AG04449 (cell line): ENCODE measurements at places on chromosomes 7 and 10.

- DNase-seq: no peak
Measured at GRCh38 chr7:26630361-26630760, 234.0 kb downstream of the SKAP2 start.

DNA sequence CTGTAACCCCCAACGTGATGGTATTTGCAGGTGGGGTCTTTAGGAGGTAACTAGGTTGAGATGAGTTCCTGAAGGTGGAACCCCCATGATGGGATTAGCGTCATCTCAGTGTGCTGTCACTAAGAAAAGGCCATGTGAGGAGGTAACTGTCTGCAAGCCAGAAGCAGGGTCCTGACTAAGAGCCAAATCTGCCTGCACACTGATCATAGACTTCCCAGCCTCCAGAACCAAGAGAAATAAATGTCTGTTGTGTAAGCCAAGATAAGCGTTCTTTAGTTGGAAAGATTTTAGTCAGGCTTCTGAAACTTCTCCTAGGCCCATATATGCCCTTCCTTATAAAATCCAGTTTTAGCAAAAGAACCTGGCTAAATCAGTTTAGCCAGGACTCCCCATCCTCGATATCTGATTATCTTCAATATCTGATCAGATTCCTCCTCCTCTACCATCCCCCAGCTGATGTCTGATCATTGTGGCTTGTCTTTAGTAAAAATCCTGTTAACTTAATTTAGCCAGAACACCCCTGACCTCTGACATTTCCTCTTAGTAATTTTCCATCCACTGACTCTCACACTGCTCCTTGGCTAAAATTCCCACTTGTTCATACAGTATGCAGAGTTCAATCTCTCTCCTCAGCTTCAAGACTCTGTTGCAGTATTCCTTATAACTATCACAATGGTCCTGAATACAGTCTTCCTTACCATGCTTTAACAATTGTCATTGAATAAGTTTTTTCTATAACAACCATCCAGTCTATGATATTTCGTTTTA is 835.4 kb upstream of the PHF14 start:
- DNase-seq: no peak

GRCh38 chr7:81491573-81491972 is 278.3 kb downstream of the HGF start:
- DNase-seq: no peak

GRCh38 chr7:103541026-103541425 is 95.0 kb upstream of the SLC26A5 start:
- no peak for DNase-seq

DNA sequence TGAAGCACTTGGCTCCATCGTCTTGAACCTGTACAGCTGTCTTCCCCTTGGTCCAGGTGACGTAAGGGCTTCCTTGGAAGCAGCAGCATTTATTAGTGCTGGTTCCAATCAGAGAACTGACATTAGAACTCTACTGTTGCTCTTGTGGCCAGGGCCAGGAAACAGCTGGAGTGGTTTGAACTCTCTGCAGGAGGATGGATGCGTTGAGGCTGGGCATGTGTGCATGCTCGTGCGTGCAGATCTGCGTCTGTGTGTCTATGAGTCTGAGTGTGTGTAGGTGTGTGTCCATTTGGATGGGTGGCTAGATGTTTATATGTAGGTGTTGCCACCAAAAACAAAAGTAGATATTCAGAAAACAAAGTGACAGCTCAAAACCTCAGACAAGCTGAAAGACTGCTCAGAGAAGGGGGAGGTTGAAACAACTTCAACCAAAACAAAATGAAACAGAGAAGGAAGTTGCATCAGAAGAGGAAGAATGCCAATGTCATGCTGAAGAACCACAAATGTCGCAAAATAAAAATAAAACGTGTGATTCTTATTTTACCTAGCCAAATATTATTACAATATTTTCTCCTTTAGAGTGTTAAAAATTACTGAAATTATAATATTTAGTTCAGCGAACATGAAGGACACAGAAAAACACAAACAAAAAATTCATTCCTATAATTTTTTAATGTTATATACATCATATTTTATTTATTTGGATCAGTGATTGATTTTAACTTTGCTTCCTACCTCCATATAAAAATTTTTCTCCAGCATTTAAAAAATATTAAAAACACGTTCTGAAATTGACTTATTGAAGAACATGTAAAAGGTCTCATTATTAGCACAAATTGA is 96.1 kb upstream of the MKLN1 start:
- no peak for DNase-seq

DNA sequence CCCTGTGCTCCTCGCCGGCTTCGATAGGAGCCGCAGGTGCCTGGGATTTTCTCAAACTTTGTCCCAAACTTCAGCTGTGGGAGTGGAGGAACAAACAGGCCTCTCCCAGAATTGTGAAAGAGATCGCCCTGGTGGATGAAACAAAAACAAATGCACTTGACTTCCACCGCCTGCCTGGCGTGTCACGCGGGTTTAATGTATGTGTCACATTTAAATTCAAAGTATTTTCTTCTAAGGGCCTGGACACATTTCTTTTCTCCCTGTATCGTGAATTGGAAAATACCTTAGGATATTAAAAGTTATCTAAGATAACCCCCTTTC is 694 bp upstream of the WASL start:
- no peak for DNase-seq

- no peak for DNase-seq
Measured at GRCh38 chr7:136312592-136312991, 335.4 kb upstream of the MTPN start.

GRCh38 chr7:8176370-8177081 is 85.4 kb downstream of the ICA1 start:
- no peak for DNase-seq

DNA sequence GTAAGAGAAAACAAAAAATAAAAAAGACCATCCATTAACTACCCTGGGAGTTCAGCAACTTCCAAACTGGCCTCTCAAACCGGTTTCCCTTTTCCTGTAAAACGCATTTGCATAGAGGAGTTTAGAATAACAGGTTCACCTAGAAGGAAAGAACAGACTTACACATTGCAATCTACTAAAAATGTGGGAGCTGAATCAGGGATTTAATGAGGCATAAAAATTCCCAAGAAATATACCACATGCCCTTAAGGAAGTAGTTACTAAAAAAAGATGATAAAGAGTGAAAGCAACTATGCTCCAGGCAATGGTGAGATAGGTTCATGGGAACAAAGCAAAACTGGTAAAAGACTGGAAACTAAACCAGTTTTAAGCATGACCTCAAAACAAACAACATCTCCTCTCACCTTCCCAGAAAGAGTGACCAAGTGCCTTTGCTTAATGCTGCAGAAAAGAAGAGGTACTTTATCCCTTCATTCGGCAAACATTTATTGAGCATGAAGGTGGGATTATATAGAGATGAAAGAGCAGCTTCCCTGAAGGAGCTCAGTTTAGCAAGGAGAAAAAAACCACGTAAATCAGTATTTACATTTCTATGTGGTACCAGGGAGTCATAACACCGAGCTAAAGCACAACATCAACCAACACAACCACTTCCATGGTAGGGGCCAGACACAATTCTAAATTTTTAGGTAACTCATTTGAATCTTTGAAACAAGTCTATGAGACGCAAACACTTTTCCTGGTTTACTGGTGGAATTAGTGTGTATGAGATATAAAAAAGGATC is 152.8 kb downstream of the SGMS1 start:
- no peak for DNase-seq

DNA sequence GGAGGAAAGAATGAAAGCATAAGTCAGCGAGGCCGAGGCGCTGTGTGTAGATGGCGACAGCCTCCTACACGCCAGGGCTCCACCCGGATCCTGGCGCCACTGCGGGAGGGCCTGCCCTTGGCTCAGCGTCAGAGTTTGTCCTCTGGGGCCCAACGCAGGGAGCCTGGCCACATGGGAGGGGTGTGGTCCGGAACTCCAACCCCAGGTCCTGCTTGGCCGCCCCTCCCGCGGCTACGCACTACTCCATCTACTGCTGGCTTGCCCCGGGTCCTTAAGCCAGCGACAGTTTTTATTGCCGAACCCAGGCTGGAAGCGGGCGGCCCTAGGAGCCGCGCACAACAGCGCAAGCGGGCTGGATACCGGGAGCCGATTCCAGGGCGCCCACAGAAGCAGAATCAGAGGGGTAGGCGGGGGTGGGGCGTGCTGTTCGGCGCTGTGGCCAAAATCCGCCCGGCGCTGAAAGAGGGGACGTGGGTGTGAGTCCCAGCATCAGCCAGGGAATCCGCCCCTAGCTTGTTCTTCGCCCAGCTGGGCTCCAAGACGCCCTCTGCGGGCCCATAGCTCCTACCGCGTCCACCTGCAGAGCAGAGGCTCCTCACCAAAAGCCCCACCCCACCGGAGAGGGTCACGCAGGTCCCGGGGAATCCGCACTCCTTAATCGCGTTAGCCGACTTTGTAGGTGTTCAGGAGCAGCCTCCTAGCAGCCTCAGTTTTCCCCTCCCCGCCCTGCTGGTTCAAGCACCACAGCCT is 4.5 kb downstream of the KAZALD1 start:
- no peak for DNase-seq

GRCh38 chr10:85977642-85978041 is 389.0 kb downstream of the GRID1 start:
- no peak for DNase-seq

- no peak for DNase-seq
Measured at GRCh38 chr7:129375141-129375938, 58.9 kb upstream of the STRIP2 start.

- DNase-seq: no peak
Measured at GRCh38 chr10:78433076-78433595, 399.5 kb downstream of the RPS24 start.

DNA sequence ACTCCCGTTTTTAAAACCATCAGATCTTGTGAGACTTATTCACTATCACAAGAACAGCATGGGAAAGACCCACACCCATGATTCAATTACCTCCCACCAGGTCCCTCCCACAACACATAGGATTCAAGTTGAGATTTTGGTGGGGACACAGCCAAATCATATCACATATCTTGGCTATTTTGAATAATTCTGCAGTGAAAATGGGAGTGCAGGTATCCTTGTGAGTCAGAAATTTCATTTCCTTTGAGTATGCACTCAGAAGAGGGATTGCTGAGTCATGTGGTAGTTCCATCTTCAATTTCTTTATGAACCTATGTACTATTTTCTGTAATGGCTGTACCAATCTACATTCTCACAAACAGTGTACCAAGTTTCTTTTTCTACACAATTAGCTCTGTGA is 125.8 kb downstream of the ANKRD7 start:
- no peak for DNase-seq

DNA sequence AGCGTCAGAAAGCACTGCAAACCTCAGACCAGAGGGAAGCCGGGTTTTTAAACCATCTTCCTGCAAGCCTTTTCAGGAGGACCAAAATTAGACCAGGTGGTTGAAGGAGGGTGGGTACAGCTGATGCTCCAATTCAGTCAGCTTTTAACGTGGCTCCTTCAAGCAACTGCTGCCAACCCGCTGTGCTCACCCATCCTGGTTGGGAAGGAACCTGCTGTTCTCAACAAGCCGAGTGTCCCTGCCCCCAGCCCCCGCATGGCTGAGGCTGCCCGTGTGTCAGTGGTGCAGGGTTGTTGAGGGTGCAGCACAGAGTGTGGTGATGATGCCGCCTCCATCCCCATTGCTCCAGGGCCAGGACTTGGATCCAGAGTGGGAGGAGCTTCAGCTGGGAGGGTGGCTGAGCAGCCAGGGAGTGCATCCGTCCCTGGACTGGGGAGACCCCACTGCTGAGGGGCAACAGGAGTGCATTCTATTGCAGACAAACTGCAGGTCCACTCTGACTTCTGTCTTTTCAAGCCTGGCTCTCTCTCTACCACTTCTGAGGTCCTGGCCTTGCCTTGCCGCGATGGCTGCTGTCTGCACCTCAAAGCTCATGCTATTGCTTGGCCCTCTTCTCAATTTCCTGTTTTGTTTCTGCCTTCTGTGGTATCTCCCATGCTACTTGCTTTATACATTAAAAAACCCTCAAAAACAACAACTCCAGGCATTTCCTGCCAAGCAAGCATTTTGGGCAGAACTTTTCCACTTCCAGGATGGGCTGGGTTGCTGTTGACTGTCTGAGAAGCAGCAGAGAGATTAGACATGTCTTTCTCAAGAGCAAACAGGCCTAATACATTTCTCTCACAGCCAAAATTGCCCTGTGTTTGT is 134.7 kb downstream of the DNAJB6 start:
- no peak for DNase-seq

DNA sequence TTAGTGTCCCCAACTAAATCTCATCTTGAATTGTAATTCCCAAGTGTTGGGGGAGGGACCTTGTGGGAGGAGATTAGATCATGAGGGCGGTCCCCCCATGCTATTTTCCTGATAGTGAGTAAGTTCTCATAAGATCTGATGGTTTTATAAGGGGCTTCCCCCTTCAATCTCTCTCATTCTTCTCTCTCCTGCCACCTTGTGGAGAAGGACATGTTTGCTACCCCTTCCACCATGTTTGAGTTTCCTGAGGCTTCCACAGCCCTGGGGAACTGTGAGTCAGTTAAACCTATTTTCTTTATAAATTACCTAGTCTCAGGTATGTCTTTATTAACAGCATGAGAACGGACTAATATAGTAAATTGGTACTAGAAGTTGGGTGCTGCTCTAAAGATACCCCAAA is 365.6 kb downstream of the ANKRD7 start:
- DNase-seq: no peak

GRCh38 chr7:3280445-3280844 is 20.6 kb upstream of the SDK1 start:
- DNase-seq: no peak

DNA sequence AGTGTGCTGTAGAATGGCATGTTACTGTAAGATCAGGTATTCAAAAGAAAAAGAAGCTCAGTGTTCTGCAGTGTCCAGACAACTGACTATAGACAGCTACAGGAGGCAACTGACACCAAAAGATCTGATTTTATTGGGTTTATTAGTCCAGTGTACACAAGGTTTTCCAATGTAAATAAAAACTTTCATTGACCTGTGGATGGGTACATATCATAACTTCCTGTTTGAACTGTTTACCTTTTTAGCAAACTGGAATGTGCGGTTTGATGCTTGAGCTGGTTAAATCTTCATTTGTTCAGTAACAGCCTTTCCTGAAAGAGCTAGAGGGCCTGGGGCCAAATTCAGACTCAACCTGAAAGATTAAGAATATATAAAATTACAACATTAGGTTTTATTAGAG is 172.6 kb upstream of the SP8 start:
- DNase-seq: no peak

- DNase-seq: no peak
Measured at GRCh38 chr7:47284691-47285635, 296.9 kb downstream of the TNS3 start.

GRCh38 chr10:11209830-11210181 is 192.1 kb downstream of the CELF2 start:
- no peak for DNase-seq

DNA sequence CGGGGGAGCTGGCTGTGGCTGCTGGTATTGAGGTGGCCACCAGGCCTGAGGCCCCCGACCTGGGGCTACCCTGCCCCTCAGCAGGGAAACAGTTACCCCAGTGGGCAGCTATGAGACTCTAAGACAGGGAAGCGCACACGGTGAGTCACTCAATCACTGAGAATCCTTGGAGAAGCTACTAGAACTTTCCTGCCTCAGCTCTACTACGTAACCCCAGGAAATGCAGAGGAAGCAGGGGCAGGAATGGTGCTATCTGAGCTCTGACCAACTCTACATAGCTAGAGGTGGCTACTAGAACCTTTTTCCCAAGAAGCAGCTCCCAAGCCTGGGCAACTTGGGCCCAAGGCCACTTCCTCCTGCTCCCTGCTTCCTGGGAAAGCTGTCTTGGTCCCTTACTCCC is 11.8 kb downstream of the DNAJB12 start:
- DNase-seq: no peak
